ENCODE measurements at places on chromosomes 2 and 18.

DNA sequence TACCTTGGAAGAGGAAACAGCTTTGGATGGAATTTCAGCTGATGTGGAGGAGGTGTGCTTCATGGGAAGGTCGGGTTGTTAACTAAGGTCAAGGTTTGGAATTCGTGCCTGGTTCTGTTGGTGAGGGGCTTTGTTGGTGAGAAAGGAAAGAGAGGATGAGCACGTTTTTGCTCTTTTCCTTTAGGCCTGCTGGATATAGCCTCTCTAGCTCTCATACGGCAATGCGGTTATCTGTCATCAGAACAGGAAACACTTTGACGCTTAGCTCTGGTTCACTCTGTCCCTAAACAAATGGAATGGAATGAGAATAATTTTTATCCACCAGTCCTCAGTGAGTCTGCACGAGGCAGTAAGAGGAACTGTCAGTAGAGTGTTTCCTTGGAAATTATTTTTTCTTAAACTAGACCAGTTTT is 169.7 kb upstream of the NOSTRIN start:
- DNase-seq = no peak

GRCh38 chr2:160427629-160428404 is 65.8 kb downstream of the RBMS1 start:
- DNase-seq = peak; percentile 48

DNA sequence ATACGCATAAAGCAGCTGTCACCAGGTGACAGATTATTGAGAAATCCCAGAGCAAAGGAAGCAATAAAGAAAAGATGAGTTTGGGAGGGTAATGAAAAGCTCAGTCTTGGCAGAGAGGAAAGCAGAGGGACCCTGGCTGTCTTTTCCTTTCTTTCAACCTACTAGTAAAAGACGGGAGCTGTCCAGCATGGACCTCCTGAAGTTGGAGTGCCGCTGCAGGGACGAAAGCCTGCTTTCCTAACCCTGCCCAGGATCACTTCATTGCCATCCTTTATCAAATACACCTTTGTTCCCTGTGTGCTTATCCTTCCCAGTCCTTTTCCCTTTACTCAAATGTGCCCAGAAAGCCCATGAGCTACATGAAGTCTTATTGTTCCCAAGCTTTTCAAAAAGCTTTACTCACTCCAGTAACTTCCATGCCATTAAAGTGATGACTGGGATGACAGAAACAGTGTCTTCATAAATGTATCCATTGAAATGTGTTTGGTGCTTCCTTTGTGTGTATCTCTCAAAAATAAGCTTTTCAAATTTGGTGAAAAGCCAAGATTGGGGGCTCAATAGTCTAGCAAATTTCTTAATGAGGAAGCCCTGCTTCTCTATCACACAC is 3.7 kb upstream of the SPR start:
- DNase-seq = no peak

DNA sequence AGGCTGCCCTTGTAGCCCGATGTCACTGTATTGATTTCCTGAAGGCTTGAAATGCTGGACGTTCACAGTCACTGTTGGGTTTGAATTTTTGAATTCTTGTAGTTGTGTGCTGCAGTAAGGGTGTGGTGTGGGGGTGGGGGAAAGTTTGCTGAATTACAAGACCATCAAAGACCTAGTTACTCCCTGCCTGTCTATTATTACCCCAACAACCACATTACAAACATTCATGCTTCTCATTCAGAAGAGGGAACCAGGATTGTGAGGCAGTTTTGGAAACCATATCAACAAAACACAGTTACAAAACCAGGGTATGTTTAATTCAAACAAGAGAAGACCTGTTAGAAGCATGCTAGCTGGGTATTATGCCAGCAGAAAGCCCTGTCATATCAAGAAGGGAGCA is 85.8 kb downstream of the CLHC1 start:
- no peak for DNase-seq

DNA sequence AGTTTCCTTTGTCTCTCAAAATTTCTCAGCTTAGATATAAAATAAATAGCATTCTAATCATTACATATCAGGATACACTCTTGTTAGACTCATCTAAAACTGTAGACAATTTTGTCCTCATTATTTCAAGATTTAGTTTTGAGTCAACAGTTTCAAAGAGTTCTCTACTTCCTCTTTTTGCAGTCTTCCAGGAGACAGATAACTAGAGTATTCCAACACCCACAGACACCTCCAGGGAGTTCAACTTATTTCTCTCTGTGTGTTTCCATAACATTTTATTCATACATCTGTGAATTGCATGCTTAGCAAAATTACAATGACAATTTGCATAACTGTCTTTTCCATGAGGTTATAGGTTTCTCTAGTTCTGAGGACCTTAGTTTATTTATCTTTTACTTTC is 166.6 kb upstream of the HNMT start:
- no peak for DNase-seq

- DNase-seq = no peak
Observed at GRCh38 chr18:72542342-72542741, 1.8 kb downstream of the CBLN2 start.

DNA sequence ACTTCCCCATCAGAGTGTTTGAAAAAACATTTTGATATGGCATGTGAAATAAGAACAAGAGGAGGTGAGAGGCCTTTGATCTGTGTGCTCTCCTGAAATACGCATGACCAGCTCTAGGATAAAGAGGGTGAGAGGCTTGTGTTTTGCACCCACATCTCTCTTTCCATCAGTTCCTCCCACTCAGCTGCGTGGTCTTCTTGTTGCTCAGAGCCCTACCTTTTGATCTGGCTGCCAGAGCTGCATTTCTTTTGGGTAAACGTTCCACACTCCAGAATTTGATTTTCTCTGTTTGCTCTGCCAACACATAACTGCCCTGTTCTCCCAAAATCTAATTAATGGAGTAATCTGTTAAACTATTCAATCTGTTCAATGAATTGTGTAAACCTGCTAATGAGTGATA is 72.0 kb upstream of the FN1 start:
- no peak for DNase-seq

GRCh38 chr2:68230241-68231060 is 21.9 kb downstream of the PPP3R1 start:
- no peak for DNase-seq

DNA sequence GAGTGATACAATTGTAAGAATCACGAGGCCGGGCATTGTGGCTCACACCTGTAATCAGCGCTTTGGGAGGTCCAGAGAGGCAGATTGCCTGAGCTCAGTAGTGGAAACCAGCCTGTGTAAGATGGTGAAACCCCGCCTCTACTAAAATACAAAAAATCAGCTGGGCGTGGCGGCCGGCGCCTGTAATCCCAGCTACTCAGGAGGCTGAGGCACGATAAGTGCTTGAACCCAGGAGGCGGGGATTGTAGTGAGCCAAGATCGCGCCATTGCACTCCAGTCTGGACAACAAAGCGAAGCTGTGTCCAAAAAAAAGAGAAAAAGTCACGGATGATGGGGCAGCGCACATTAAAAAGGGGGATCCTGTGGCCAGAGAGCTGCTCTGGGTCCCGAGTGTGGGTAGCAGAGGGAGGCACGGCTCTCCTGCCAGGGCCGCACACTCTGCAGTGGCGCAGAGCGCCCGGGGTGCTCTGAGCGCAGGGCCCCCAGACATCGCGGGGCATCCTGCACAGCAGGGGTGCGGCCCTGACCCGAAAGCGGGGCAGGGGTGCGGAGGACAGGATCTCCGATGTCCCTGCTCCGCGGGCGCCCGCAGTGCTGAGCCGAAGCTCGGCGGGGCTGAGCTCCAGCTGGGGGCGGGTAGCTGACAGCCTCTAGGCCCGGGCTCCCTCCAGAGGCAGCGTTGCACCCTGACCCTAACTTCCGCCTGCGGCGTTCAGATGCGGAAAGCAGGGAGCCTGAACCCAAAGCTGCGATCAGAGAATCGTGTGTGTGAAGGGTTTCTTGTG is 30.4 kb upstream of the RAB6D start:
- DNase-seq = no peak

- DNase-seq = no peak
Observed at GRCh38 chr18:59742325-59743111, 45.3 kb upstream of the CCBE1 start.

GRCh38 chr18:58231930-58232329 is 187.9 kb downstream of the NEDD4L start:
- no peak for DNase-seq

DNA sequence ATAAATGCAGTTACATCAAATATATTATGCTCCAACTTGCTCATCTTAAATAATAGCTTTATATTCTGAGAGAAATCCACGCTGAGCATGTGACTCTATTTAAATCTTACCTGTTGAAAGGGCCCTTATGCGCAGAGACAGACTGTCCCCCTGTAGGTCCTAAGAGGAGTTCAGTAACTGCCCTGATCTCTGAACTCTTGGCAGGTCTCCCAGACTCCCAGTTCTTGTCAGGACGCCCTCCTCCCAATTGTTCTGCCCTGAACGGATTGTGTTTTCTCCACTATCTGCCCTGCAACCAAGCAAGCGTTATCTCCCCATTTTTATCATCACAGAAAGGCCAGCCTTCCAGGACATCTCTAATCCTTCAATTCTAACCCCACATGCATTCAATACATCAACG is 954.6 kb downstream of the TSN start:
- no peak for DNase-seq
